PC-9 (cell line): ENCODE measurements at places on chromosomes 5 and 9.

DNA sequence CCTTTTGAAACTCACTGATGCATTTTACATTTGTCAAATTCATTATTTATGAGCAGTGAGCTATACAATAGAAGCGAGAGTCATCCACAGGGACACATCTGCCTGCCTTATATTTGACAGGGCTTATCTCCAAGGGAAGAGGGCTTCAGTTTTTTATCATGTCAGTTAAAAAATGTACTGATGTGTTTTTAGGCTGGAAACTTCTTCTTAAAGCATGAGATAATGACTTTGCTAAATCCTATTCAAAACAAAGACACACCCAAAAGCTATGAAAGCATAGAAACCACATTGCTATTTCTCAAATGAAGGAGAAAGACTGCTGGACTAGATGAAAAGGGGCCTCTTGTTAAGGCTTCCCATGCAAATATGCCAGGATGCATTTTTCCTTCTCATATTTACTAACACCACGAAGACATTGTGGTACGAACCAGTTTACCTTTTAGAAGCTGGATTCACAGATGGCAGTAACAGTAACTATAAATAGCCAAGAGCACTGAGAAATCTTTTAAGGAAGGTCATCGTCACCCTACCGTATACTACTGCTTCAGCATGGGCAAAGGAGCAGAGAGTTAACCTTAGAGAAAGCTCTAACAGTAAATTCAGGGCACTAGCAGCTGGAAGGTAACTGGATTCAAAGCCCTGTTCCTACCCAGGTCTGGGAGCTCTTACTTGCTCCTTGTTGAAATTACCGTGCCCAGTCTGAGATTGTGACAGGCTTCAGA lies 86.3 kb upstream of the IFNK start:
- DNase-seq: no peak

DNA sequence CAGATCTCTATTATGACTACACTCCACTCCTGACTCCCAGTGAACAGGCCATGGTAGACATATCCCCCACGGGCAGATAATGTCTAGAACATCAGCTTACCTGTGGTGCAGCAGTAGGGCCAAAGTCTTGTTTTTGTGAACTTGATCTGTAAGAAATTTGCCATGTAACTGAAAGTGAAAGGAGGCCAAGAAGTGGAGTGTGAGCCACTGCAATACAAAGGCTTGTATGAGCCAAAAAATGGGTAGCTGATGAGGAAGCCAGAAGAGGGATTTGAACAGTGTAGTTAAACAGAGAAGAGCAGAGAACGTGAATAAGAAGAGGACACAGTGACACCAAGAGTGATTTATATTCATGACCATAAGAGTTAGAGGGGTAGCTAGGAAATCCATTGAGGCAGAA lies 361.7 kb downstream of the DMRT2 start:
- DNase-seq: no peak

DNA sequence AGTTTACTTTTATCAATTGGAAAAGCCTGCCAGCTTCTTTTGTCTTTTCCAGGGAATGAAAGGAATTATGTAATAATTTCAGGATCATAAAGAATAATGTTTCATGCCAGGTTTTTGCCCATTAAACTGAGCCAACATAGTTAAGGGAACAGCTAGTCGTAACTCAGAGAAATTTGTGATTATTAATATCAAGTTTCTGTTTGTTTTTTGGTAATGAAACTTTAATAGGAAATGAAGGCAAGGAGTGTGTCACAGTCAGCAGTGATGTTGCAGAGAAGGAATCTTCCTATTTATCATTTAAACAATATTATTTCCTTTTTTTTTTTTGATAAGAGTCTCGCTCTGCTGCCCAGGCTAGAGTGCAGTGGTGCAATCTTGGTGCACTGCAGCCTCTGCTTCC lies 10.7 kb downstream of the NFIL3 start:
- no peak for DNase-seq

DNA sequence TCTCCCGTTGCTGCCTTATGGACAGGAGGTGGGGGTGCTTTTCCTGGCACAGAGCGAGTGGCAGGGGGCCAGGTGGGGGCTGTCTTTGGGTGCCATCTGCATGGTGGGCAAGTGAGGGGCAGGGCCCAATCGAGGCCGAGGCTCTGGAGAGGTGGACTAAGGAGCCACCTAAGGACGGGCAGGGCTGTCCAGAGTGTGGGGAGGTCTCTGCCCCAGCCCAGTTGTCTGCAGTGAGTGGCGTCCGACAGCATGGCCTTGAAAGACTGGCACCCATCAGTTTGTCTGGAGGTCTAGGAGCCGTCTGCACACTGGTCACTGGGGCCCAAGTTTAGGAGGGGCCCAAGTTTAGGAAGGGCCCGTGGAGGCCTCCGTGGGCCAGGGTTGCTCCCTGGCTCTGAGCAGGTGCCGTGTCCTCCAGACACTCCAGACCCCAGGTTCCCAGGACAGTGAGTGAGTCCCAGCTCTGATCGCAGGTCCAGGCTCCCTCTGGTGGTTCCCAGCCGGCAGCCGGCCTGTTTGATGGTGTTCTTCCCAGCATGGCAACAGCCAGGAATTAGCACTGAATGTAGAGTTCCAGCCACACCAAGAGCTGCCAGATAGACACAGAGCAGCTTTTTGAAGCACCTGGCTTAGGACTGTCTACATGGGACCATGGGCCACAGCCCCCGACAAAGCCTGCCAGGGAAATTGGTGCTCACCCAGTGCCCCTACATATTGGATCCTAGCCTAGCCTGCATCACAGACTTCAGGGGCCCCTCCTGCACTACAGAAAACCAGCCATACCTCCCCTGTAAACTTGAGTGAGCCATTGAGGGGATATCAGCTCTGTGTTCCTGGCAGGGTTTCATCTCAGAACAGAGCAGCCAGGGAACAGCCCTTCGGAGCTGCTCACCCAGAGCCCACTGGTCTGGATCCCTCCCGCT lies 120.9 kb downstream of the WNK2 start:
- DNase-seq: no peak

DNA sequence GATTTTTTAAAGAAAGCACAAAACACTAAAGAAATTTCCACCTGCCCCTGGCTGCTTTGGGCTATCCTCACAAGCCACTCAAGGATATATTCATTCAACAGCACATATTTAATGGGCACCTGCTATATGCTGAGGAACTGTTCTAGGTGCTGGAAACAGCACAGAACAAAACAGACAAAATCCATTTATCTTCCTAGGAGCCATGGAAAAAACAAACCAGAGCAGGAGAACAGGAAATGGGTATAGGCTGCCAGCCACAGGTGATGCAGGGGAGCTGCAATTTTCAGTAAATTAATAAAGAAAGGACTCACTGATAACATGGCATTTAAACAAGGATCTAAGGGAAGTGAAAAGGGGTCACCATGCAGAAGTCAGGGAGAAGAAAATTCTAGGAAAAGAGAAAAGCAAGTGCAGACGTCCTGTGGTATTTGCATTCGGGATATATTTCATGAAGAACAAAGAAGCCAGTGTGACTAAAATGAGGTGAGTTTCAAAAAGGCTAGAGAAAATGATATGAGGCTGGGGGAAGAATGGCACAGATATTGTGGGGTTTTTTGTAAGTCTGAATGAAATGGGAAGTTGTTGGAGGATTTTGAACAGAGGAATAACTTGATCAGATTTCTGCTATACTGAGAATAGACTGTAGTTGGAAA lies 152.2 kb downstream of the ADAMTSL1 start:
- DNase-seq: no peak

DNA sequence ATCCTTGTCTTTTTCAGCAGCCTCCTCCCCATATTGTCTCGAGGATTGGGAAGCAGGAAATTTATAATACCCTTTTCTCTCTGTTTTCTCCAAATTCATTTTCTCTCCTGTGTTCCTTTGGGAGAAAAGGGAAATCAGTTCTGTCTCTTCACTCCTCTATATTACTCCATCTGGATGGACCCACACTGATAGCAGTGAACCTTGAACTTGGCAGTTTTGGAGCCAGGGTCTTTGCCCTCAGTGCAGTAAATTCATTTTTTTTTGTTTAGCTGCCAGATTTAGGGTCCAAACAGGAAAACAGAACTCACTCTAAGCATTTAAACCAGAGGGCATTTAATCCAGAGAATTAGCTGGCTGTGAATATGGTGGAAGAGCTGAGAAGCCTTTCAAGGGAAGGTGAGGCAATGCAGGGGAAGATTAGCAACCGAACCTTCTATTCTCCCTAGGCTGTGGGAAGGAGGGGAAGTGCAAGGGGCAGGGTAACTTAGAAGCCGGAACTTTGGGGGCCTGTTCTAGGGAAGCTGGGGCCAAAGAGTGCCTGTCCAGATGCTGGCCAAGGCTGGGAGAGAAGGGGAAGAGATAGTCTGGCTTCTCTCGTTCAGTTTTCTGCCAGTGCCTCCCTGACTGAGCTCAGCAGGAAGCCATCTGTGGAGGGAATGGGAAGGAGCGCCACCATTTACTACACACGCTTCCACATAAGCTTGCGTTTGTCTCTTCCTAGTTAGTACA lies 16.3 kb upstream of the NPR2 start:
- DNase-seq: no peak

DNA sequence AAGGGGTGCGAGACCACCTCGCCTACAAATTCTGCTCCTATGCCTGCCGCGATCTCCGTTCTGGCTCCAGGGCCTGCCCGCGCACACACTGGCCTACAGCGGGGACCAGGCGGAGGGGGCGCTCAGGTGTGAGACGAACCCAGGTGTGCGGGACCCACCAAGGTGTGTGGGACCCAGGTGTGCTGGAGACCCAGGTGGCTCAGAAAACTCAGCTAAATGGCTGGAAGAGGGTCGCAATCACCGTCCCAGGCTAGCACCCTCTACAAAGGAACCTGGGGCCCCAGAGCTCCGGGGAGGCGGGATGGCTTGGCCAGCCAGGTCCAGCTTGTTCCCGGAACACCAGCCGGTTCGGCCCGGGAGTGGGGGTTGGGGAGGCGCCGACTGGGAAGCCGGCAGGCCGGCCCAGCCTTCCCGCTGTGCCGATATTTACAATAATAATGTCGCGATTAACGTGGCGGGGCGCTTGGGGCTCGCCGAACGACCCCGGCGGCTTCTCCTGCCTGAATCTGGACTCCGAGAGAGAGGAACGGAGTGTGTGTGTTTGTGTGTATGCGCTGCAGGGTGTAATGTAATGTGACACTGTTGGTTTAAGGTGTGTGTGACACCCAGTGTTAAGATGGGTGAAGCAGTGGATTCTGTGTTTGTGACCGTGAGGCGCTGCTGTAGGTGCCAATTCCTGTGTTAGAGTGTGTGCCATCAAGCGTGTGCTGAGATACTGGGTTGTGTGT lies 1.4 kb downstream of the PCDH1 start:
- DNase-seq: no peak

- DNase-seq: peak; percentile 41
These were observed 20.5 kb upstream of the FER start for GRCh38 chr5:108727236-108727650.

DNA sequence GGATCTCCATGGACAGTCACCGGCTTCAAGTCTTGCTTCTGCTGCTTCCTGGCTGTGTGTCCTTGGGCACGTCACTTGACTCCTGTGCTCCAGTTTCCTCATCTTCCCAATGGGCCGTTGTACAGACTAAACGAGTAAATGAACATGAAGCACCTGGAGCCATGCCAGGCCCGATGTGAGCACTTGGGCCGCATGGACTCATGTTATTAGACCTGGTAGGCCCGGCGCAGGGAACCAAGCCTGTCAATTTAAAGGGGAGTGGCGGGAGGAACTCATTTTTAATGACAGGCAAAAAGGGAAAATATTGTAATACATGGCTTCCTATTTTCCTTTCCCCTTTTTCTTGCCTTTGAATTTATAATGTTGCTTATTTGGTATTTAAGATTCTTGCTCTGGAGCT lies 47.5 kb downstream of the TENT4A start:
- no peak for DNase-seq

DNA sequence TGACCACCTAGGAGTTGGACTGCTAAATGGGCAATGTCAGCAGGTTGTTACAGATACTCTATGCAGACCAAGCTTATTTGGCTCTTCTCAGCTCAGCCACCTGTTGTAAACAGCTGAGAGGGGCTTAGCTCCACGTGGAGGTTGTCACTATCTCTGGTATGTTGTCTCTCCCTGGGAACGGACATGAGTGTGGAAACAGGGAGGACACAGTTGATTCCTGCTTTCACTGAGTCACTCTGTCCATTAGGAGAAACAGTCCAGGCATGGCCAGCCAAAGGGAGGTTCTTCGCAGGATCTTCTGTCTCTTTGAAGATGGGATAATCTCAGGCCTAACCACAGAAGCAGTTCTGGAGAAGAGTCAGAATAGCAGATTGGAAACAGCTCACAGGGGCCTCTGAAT lies 121.2 kb downstream of the PALM2AKAP2 start:
- no peak for DNase-seq

GRCh38 chr9:123425261-123425821 lies 69.3 kb downstream of the CRB2 start:
- no peak for DNase-seq

DNA sequence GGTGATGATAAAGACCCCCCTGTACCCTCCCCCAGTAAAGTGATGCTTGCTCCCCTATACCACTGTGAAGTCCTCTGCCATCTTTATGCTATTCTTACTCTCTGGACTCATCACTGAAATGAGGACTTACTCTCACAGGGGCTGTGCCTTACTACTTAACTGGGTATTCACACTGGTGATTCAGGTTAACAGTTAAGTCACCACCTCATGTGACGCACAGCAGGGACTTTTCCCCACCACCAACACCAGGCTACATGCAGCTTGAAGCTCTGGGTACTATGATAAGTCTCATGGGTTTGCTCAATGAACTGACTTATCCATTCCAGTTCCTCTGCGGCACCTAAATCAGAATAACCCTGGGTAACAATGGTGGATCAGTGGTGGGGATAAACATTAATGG lies 163.7 kb downstream of the ELAVL2 start:
- DNase-seq: no peak

GRCh38 chr5:151925340-151925739 lies 689 bp upstream of the GLRA1 start:
- DNase-seq: no peak

DNA sequence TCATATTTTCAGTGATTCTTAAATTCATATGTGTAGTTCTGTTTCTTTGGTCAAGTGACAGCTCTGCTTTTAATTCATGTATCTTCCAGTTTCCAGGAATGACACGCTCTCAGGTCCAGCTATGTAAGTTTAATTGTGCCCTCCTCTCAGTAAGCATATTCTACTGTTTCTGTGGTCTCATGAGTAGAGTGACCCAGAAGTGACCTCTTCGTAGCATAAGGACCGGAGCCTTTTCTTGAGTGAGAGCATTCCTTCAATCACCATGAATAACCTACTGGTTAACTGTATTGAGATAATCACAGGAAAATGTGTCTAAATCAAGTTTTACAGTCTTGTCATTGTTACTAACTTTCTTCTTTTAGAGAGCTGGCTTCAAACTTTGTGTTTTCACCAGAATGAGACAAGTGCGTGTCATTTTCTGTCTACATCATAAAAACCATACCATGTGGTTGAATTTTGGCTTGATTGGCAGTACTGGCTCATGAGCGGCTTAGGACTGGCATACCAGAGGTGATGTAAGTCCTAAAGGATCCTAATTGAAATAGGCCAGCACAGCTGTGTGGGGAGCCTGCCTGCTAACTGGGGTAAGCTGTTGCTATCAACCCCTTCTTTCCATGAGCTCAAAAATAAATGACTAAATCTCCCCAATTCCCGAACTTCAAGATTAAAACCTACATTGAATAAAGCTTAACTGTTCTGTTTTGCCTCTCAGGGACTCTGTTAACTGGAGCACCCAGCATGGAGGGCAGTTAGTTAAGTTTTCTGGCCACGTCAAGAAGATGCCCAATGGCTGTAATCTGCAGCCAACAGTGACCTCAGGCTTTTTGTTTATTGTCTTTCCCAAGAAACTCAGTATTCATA lies 4.8 kb downstream of the ADAMTSL1 start:
- DNase-seq: no peak

GRCh38 chr5:114665551-114665950 lies 303.7 kb downstream of the KCNN2 start:
- no peak for DNase-seq

- DNase-seq: no peak
These were observed 27.3 kb downstream of the TTC1 start for GRCh38 chr5:160036243-160036642.

GRCh38 chr9:97900738-97901565 lies 21.3 kb downstream of the TRMO start:
- no peak for DNase-seq
